ENCODE measurements at places on chromosomes 7 and 10.
A peak's percentile ranks its signal among the peaks of the same experiment; 100 is the strongest.

- no peak for DNase-seq
Observed at GRCh38 chr7:28105234-28105633, 75.4 kb downstream of the JAZF1 start.

GRCh38 chr10:132185601-132186487 lies 904 bp upstream of the DPYSL4 start:
- no peak for DNase-seq

DNA sequence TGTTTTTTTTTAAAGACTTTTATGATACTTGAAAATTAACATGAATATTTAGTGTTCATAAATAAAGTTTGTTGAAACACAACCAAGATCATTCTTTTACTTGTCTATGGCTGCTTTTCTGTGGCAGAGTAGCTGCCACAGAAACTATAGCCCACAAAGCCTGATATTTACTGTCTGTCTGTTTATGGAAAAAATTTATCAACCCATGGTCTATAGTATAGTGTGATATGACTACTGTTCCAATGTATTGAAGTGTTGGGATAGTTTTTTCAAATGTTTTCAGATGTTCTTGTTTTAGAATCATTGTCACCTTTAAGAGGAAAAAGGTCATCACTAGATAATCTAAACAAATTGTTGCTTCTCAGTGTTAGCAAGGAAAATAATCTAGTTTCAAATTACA lies 10.8 kb downstream of the TFAM start:
- DNase-seq = no peak

- DNase-seq = no peak
Observed at GRCh38 chr10:101225846-101226421, 3.3 kb downstream of the LBX1 start.

GRCh38 chr10:6067457-6067856 lies 5.3 kb upstream of the IL2RA start:
- DNase-seq = no peak

GRCh38 chr10:46096446-46096845 lies 50.4 kb upstream of the MSMB start:
- no peak for DNase-seq

- DNase-seq = no peak
Observed at GRCh38 chr10:103197174-103197573, 4.1 kb upstream of the NT5C2 start.

- DNase-seq = no peak
Observed at GRCh38 chr7:99090771-99091542, 53.0 kb downstream of the SMURF1 start.

DNA sequence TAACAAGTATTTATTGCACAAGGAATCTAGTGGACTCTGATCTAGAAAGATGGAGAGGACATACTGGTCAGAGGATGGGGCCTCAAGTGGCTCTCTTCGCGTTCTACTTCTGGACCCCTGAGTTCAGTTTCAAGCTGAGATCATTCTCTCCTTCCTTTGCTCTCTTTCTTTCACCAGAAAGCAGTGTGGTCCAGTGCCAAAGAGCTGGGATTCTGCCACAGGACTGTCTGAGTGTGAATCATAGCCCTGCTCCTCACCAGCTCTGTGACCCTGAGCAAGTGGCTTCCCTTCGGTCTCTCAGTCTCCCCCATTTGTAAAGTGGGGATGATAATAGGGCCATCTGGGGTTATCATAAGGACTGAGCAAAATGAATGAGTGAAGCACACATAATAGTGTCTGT lies 715.2 kb downstream of the SUGCT start:
- no peak for DNase-seq

- DNase-seq = no peak
Observed at GRCh38 chr7:7654964-7655715, 14.6 kb downstream of the UMAD1 start.

DNA sequence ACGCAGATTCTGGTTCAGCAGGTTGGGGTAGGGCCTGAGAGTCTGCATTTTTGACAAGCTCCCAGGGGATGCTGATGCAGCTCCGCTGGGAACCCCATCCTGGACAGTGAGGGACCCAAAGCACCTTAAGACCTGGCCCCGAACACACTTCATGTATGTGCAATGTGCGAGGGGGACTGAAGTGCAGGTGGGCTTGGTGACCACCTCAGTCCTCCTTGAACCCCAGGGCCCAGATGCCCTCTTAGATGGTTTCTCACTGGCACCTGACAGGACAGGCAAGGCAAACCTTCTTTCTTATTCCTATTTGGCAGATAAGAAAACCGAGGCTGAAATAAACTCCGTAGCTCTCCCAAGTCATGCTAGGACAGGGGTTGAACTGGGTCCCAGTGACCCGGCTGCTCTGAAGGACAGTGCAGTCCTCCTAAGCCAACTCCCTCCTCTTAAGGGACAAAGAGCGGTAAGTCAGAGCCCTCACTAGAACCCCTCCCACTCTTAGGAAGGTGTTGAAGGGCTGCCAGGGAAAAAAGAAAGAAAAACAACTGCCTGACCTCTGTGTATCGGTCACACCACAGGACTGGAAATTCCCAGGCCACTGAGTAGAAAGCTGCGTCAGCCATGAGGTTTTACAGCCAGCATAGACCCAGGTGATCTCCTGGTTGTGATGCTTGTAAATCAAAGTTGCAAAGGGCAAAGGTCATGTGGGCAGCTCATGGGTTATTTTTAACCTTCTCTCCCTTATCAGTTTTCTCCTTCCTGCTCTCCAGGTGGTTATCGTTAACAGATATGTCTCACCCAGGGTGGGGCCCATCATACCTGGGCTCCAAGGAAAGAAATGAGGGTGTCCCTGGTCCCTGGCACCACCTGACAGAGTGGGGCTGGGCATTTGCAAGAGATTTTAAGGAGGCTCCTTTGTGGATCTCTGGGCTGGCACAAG lies 90.9 kb upstream of the SMNDC1 start:
- DNase-seq = no peak

GRCh38 chr10:89389254-89389653 lies 3.2 kb upstream of the IFIT1 start:
- DNase-seq = no peak

DNA sequence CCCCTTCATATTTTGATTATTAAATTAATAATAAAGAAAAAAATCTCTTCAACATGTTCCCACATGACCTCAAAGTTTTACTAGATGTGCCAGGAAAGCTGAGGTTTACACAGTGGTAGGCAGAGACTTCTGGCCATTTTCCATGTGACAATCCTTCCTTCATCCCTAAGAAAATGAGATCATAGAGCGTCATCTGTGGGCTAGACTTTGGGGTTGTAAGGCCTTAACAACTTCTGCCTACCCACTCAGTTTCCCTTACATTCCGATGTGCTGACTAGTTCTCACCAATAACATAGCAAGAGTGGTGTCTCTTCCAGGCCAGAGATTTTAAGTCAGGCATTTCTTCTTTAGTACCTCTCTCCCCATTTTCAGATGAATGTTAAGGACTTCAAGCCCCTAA lies 171.1 kb upstream of the PHF14 start:
- DNase-seq = no peak

- no peak for DNase-seq
Observed at GRCh38 chr10:43683451-43684291, 35.0 kb upstream of the ZNF32 start.

- no peak for DNase-seq
Observed at GRCh38 chr7:26841003-26841739, 23.2 kb downstream of the SKAP2 start.

DNA sequence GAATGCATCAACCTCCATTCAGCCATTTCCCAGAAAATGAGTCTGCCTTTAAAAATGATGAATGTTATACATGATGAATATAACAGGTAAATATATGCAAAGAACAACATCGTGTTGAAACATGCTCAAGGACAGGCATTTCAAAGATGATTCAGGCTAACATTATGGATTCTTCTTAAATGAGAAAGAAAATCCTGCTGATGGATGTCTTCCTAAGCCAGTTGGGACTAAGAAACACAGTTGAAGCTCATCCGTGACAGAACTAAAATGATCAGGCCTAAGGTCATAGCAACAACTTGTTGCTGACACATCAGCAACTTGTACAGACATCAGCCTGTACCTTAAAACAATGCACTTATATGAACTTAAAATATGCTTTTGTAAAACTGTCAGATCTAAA lies 267.9 kb downstream of the MAGI2 start:
- DNase-seq = no peak

GRCh38 chr7:111741811-111742240 lies 179.5 kb upstream of the IMMP2L start:
- DNase-seq = peak; percentile 14

GRCh38 chr10:780536-781524 lies 91.4 kb upstream of the DIP2C start:
- no peak for DNase-seq

DNA sequence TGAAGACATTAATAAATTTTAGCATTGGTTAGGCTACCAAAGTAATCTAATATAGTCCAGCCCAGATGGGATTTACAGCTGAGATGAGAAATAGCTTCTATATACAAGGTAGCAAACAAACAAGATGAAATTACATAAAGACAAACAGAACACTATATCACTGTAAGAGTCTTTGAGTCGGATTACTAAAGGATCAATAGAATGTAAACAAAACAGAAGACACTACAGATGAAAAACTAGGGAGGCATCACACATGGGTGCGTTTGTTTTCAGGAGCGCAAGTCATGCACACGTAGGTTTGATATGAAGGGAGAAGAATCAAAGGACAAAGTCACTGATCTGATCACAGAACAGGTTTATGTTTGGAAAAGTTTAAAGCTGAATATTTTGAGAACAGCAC lies 26.5 kb downstream of the MPP7 start:
- DNase-seq = no peak

- DNase-seq = no peak
Observed at GRCh38 chr7:81791568-81792518, 22.0 kb upstream of the HGF start.

DNA sequence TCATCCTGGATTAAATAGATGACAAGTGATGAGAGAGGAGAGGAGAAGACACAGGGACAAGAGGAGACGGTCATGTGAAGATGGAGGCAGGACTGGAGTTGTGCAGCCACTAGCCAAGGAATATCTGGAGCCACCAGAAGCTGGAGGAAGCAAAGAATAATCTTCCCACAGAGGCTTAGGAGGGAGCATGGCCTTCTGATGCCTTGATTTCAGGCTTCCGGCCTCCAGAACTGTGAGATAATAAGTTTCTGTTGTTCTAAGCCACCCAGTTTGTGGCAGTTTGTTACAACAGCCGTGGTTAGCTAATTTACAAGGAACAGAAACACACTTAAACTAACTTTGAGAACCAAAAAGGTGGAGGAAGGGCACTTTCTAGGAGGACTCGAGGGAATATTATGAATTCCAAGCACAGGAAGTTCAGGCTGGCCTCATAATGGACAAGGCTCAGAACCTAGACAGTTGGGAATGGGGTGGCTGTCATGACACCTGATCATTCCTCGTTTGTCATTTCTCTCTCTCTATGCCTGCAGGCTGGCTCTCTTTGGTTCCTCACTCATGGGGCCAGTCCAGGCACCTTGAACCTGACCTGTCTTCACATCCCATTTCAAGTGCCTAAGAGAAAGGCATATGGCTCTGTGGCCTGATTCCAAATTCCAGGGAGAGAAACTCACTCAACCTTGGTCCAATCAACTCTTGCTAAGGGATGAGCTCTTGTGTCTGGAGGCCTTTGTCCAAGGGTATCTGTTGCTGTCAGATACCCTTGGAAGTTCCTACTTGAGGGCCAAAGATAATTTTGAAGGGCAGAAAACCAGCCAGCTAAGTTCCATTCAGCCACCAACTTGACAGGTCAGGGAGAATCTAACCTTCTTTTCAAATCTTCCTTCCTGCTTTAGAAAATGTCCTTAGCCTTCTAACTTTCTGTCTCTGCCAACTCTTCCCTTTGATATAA lies 33.5 kb upstream of the PDZD8 start:
- no peak for DNase-seq

- no peak for DNase-seq
Observed at GRCh38 chr7:13933536-13933935, 55.9 kb downstream of the ETV1 start.

- DNase-seq = no peak
Observed at GRCh38 chr10:30171601-30172000, 112.2 kb upstream of the JCAD start.
